ENCODE measurements at places on chromosomes 13 and 19. TPM values are rescaled to one million over a fixed set of nuclear protein-coding genes. Genes with fewer than 3 reads are reported as not detected.

Gene CACTIN
- 17.2 TPM for total RNA-seq

Gene FBXO17
- 73.3 TPM for total RNA-seq

Gene RAB4B
- total RNA-seq = 16.4 TPM

Gene BEST2
- 2.9 TPM for total RNA-seq

Gene PEAK3
- 0.18 TPM for total RNA-seq

Gene GPC6
- total RNA-seq = 4.9 TPM

Gene OVOL3
- total RNA-seq = 0.45 TPM

Gene ENOX1
- 2.3 TPM for total RNA-seq

Gene ERICH6B
- total RNA-seq = not detected

Gene ZNF570
- 4.7 TPM for total RNA-seq

Gene KIR3DL1
- not detected for total RNA-seq

Gene ZNF101
- total RNA-seq = 3.6 TPM

Data from A549 treated with Hydrocortisone at 1 μM for 4 hours (cell line).